ENCODE measurements at places on chromosomes 3 and 15.

DNA sequence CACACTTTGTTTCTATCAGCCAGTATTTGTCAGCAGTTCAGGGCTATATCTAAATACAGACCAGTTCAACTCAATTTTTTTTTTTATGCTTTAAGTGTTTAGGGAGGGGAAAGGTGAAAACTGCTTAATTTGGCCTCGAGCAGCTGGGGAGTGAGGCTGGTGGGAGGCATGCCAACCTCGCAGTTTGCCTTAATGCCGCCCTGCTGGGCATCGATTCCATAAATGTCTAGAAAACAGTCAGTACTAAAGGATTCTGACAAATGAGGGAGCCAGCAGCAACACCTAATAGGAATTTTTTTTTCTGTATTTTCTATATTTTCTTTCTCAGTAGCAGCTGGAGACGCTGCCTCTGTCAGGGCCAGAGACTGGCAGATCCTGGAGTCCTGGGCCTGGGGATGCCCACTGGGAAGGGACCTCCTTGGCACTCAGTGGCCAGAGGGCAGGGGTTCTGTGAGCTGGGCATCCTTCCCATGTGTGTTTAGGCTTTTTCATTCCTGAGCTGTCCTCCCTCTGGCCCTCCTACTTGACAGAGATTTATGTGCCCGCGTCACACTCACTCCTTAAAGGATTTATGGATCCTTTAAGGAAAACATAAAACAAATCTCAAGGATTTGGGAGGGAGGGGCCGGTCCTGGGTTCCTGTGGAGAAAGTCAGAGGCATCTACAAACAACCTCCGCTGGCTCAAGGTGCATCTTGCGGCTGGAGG, 117.8 kb downstream of the WNT5A start:
- DNase-seq = no peak

GRCh38 chr3:8962226-8962861, 928 bp downstream of the RAD18 start:
- no peak for DNase-seq

GRCh38 chr3:188084752-188085583, 69.0 kb upstream of the LPP start:
- DNase-seq = no peak

- DNase-seq = peak; percentile 3
Observed at GRCh38 chr3:36734742-36735141, 29.6 kb downstream of the DCLK3 start.

GRCh38 chr15:28932361-28932760, 46.6 kb downstream of the APBA2 start:
- no peak for DNase-seq

Data from choroid plexus epithelial cell (primary cell).